ENCODE measurements at places on chromosomes 4 and X.

GRCh38 chr4:185512516-185512915 is 22.8 kb downstream of the PDLIM3 start:
- DNase-seq: peak; percentile 10

- no peak for DNase-seq
Observed at GRCh38 chrX:43175434-43175833, 397.5 kb upstream of the PPP1R2C start.

- no peak for DNase-seq
Observed at GRCh38 chrX:114267142-114267541, 316.7 kb upstream of the HTR2C start.

DNA sequence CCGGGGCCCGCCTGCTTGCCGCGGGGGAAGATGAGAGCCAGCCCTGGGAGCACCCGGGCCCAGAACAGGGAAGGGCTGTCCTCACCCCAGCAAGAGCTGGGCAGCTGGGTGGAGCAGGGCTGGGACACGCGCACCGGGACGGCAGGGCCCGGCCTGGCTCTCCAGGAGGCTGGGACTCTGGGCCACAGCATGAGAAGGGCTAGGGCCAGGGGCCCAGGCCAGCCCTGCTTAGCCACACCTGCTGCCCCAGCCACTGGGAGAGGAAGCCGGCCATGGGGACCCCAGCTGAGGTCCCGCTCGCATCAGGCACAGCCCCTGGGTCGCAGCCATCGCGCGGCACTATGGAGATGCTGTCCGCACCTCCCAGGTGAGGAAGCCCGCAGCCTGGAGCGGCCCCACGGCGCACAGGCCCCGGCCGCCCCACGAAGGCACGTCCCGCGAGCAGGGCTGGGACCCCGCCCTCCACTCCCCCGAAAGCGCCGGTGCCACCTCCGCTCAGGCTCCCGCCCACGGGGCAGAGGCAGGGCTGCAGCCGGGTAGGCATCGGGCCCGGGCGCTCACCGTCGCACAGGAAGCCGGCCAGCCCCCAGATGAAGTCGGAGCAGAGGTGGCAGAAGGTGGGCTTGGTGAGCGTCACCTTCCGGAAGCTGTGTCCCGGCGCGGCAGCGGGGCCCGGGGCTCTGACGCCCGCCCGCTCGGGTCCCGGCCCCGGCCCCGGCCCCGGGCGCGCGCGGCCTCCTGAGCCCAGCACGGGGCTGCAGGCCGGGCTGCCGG is 531 bp downstream of the DGKQ start:
- no peak for DNase-seq

- DNase-seq: no peak
Observed at GRCh38 chr4:102552781-102553180, 51.6 kb downstream of the NFKB1 start.

- DNase-seq: no peak
Observed at GRCh38 chr4:123671636-123672404, 275.2 kb downstream of the SPRY1 start.

GRCh38 chr4:26204249-26204825 is 116.5 kb upstream of the RBPJ start:
- DNase-seq: no peak

- DNase-seq: no peak
Observed at GRCh38 chrX:109658391-109658790, 33.4 kb upstream of the KCNE5 start.

- no peak for DNase-seq
Observed at GRCh38 chrX:134745636-134746409, 87.6 kb upstream of the PLAC1 start.

- DNase-seq: no peak
Observed at GRCh38 chr4:70544279-70544868, 26.0 kb downstream of the AMTN start.

DNA sequence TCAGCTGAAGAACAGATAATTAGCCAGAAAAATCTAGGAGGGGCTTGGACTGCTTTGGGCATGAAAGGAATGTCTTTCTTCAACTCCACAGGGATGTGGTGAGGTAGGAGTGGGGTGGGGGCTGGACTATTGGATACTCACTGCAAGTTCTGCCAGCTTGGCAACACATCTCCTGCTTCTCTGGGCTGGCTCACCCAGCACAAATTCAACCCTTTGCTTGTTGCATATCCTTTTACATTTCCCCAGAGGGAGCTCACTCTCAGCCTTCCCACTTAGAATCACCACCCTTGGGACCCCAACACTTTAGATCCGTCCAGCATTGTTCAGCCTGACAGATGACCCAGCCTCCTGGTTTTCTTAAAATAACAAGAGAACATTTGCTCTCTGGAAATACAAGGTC is 120.6 kb downstream of the KDR start:
- DNase-seq: no peak

GRCh38 chrX:43559644-43560043 is 96.5 kb upstream of the MAOA start:
- DNase-seq: no peak

DNA sequence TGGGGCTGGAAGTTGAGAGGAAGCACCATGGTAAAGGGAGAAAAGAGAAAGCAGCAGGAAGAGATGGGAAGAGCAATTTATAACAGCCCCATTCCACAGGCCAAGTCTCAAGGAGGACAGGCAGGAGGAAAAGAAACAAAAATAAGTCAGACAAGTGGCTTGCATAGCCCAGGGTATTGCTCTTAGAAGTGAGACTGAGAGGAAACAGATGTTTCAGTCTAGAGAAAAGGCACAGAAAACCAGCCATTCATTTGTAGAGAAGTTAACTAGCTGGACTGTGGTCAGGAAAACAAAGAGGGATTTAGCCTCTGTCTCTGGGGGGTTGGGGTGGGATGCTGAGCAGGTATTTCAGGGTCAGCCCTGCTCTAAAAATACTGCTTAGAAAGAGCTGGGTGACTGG is 175.0 kb upstream of the ARHGEF9 start:
- DNase-seq: no peak

DNA sequence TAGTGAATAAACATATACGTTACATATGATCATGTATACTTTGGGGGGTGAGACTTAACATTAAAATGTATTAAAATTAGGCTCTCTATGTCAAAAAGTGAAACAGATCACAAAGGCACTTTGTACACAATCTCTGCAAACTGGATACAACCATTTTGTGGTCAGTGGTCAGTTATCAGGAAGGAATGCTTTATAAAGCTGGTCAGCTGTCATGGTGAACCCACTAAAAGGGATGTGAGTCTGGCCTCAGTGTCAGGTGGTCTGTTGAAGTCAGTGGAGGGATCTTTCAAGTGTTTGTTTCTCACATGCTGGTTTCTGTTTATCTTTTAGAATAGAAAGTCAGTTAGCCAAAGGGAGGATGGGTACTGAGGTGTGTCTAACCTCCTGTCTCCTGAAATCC is 875.5 kb upstream of the INTU start:
- DNase-seq: no peak

DNA sequence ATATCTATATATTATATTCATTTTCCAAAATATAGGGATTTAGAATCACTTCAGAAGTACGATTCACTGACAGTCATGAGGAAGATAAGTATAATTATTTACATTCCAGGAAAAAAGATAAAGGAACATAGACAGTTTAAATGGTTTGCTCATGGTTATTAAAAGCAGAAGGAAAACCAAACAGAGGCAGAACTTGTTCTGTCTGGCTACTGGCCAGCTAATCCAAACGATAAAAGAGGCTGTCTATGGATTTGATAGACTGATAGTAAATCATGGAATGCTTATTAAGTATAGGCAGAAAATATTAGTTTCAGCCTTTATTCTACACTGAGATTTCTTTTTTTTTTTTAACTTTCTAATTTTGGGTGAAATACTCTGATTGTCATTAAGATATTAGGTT is 50.2 kb downstream of the RPGR start:
- DNase-seq: no peak

GRCh38 chr4:110510277-110510676 is 34.3 kb downstream of the ENPEP start:
- no peak for DNase-seq

GRCh38 chr4:145352438-145353145 is 129.1 kb upstream of the SMAD1 start:
- no peak for DNase-seq

- DNase-seq: no peak
Observed at GRCh38 chrX:102154900-102155805, 624 bp downstream of the BEX5 start.

DNA sequence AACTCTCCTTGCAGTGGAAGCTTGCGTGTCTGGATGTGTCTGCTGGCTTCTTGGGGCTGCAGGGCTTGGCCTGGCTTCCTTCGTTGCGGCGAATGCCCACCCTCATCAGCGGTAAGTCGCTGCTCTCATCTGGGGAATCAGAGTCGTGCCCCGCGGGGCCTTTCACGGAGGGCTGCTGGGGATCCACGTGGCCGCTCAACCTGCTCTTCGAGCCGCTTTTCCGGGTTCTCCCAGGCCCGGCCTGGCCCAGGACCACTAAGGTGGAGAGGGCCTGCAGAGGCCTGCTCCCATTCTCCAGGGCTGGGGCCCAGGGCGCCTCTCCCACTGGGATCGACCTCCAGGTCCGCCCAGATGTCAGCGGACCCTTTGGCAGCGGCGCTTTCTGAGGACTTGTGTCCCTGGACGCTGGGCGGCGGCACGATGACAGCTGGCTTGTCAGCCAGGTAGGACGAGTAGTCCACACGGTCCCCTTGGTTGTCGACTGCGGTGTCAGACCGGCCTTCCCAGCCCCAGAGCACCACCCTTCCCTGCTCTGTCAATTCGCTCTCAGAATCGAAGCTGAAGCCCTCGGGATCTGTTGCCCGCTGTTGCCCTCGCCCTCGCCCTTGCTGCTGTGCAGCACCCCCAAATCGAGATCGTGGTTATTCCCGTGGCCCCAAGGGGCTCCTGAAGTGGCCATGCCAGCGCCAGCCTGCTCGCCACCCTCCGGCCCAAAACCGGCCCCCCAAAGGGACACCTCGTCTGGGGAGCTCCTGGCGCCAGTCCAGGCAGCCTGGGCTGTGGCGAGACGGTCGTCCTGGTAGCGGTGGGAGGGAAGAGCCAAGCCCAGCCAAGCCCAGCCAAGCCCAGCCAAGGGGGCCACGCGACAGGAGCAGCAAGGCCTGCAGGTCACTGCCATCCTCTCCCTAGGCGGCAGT is 37.8 kb upstream of the NHSL2 start:
- no peak for DNase-seq

DNA sequence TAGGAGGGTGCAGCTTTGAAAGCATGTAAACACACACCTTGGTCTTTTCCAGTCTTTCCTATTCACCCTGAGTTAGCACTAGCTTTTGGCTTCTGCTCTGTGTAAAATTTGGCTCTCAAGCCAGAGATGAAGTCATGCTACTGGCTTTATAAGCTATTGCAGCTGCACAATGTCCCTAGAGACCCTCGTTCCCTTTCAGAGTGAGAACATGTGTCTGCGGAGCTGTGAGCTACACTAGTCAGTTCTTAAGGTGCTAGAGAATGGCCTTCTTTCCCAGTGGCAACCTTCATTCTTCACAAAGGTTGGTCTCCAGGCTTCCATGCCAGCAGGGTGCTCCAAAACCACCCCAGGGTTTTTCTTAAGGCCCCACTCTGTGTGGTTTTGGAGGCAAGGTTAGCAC is 199.1 kb downstream of the SPATA18 start:
- peak; percentile 49 for DNase-seq

GRCh38 chr4:176300565-176300964 is 19.2 kb upstream of the SPCS3 start:
- no peak for DNase-seq

DNA sequence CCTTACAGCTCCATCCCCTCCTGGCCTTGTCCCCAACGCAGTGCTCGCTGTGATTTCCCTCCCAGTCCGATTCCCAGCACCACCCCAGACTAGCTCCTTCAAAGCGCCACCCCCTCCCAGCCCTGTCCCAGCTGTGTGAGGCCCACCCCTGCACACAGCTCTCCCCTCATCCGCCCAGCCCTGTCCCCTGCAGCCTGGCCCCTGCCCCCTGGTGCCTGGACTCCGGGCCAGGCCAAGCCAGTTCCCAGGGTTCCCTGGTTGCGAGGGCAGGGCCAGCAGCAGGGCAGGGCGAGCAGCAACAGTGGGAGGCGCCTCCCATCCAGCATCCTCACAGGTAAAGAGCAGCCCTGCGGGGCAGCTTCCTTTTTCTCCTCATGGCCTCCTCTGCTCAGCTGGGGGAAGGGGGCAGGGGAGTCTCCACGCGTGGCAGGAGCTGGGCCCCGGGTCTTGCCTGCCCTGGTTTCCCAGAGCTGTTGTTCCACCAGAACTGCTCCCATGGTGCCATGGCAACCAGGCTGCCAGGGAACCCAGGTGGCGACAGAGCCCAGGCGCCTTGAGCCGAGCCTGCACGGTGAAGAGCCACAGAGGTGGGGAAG is 24.8 kb downstream of the IQSEC2 start:
- DNase-seq: no peak

DNA sequence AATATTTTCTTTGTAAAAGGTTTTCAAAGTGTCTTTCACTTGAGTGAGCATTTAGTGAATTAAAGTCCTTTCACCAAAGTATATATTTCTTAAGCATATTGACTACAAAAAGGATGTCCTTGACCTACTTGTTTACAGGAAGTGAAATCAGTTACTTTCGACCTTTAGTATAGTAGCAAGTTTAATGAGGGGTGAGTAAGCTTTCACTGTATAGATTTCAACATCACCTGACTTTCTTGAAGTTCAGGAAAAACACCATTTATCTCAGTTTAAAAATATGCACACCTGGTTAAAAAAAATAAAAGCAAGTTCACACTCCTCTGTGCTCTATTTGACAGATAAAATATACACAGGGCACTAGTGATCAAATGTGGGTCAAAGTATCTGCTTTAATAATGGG is 88.1 kb downstream of the CCSER1 start:
- no peak for DNase-seq
